GM12891 (cell line): ENCODE measurements at places on chromosomes 4 and X.

DNA sequence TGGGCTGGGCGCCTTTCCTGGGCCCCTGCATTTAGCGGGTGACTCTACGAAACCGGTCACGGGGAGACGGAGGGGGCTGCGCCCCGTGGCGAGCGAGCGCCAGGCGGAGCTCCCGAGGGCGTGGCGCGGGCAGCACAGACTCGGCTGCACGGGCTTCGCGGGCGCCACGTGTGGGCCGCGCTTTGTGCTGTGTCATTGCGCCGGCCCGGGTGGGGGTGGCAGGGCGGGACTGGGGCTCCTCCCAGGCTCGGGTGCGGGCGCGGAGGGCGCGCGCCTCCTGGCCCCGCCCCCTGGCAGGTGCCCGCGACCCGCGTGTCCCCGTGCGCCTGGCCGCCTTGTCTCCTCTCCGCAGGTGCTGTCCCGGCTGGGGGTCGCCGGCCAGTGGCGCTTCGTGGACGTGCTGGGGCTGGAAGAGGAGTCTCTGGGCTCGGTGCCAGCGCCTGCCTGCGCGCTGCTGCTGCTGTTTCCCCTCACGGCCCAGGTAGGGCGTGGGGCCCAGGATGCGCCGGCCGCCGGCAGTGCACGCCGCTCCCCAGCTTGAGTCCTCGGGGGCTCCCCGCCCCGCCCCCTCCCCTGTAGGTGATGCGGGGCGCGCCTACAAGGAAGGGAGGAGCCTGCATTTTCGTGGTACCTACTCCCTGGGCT, 651 bp downstream of the UCHL1 start:
- peak; percentile 44 for DNase-seq

GRCh38 chr4:100359441-100359840, 158.4 kb downstream of the EMCN start:
- no peak for DNase-seq

DNA sequence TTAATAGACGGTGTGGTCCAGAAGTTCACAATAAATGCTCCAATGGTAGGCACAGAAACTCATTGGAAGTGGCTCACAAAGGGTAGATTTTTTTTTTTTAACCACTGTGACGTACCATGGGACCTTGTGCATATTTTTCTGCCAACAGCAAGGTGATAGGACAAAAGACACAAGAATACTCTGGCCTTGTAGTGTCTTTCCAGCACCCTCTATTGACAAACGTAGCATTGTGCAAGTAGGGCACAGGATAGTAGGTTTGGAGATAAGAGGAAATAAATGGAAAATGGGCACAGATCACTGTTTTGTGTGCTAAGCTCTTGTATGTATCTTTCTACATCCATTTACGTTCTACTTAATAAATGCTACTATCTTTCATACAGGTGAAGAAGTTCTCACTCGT, 2054.9 kb downstream of the PCDH7 start:
- DNase-seq: no peak

DNA sequence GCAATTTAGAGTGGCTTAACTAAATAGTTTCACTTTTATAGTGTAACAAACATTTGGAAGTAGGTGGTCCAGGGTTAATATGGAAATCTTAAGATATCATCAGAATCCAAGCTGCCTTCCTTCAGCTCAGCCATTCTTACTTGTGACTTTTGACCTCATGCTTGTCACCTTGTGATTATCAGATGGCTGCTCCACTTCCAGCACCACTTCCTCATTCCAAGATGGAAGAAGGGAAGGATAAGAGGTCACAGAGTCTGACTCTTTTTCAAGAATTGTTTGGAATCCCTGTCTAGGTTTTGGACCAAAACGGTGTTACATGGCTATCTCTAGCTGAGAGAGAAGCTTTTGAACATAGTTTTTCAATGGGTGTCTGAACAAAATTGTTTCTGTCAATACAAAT, 39.9 kb downstream of the MTTP start:
- no peak for DNase-seq

DNA sequence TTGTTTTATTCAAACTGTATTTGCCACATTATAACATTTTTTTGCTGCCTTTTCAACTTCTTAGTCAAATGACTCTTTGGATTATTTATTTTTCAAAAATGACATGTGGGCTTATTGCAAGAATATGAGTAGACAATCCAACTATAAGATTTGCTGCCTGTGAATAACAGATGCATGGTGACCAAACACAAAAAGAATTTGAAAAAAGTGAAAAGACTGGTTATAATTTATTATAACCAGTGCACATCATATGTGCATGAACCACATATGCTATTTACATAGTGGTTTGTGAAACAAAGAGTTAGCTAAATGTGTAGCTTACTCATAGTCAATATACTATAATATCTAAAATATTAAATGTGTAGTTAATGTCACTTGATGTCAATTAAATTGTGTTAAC, 2086.8 kb downstream of the ARAP2 start:
- DNase-seq: no peak

- no peak for DNase-seq
These were observed 24.1 kb downstream of the OCIAD1 start for GRCh38 chr4:48854982-48855381.

DNA sequence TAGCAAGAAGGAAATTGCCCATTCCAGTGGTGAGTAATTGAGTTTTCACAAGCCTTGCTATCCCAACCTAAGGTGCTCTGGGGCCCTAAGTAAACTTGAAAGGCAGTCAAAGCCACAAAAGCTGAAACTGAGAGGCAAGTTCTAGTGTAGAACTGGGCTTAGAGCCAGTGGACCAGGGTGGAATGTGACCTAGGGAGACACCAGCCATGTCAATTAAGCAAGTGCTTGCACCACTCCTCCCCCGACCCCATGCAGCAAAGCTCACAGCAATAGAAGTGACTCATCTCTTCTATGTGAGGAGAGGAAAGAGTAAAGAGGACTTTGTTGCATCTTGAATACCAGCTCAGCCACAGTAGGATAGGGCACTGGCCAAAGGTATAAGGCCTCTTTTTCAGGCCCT, 486.1 kb upstream of the POU3F4 start:
- no peak for DNase-seq

GRCh38 chr4:186078981-186079638, 10.2 kb downstream of the TLR3 start:
- DNase-seq: no peak

- no peak for DNase-seq
These were observed 97.0 kb upstream of the LNX1 start for GRCh38 chr4:53688186-53688790.

DNA sequence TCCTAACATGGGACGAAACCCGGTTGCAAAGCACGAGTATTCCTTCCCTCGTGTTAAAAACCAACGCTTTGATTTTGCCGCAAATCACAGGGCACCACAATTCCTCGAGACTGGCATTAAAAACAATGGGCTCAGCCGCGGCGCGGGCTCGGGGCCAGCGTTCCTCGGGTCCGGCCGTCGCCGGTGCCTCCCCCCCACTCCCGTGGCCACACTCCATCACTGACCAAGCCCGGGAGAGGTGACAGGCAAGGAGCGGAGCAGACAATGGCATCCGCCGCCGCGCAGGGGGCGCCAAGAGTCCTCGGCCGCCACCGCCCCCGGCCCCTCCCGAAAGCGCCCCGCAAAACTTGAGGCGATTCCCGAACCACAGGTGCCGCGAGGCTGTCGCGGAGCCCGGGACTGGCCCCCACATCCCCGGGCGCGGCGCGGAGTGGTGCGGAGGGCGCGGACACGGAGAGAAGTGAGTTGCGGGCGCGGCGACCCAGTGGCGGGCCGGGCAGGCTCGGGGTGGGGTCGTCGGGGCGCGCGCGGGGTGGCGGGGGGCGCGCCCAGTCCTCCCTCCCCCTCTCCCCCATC, 445 bp downstream of the AP1S2 start:
- DNase-seq: no peak

- DNase-seq: no peak
These were observed 70.4 kb upstream of the ANXA3 start for GRCh38 chr4:78481180-78481579.

DNA sequence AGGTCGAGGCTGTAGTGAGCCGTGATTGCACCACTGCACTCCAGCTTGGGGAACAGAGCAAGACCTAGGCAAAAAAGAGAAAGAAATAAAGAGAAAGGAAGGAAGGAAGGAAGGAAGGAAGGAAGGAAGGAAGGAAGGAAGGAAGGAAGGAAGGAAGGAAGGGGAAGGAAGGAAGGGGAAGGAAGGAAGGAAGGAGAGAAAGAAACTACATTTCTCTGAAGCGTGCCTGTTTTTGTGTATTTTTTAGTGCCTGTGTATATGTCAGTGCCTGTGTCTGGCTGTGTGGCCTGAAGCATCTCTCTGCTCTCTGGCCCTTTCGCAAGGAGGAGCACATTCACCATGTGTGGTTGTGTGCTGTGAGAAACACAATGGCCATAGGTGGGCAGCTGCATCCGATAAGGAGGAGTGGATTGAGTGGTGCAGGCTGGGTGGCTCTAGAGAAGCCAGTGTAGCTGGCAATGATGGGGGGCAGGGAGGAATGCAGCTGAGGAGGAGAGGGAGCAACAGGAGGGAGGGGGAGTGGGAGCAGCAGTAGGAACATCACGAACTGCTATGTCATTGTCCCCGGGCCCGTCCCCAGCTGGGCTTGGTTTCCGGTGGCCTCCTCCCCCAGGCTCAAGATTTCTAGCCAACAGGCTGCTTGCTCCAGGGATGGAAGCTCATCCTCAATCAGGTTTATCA, 11.4 kb downstream of the SYN1 start:
- DNase-seq: no peak

DNA sequence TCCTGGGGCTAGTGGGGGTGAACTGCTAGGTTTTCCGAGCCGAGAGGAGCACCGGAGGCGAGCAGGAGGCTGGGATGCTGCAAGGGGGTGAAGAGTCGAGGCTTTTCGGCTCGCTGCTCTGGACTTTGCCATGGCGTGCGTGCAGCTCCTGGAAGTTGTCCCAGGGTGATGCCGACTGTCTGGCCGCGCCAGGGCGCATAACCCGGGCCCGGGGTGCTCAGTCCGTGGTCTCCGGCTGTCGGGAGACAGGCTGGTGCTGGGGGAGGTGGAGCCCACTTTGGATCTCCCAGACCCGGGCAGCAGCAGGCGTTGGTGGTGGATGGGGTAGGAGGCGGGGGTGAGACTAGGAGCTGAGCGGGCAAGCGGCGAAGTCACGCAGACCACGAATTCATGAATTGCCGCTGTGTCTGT, 793 bp downstream of the GRIA3 start:
- DNase-seq: no peak

DNA sequence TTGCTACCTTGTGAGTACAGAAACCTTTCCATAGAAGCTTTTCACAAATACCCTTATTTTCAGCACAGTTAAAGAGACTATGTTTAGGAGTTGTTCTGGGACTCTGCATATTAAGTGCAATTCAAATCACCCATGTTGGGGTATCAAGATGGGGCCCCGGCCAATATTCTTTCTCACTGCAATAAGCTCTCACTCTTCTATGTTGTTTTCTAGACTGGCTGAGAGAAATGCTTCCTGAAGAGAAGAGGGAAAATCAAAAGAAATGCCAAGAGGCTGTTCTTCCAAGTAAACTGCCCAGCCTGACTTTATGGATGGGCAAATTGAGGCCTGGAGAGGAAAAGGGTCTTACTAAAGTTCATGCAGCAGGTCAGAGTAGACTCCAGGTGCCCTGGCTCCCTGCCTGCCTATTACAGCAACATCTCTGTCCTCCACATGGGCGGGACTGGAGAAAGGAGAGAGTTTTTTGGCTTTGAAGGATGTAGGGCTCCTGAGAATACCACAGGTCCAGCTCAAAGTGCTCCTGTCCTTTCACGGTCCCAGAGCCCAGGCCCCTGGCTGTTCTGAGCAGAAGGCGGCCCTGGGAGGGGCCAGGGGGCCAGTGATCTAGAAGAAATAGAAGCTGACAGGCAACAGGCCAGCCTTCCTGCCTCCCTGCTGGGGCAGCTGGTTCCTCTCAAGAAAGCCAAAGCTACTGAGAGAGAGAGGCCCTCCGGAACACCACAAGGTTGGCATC, 745 bp upstream of the IQSEC2 start:
- no peak for DNase-seq

GRCh38 chr4:152808670-152809069, 28.9 kb downstream of the ARFIP1 start:
- no peak for DNase-seq

- DNase-seq: no peak
These were observed 30.2 kb downstream of the KIAA0232 start for GRCh38 chr4:6812766-6813165.

- DNase-seq: no peak
These were observed 331.5 kb upstream of the PABPC4L start for GRCh38 chr4:134533068-134533467.

- no peak for DNase-seq
These were observed 49.4 kb downstream of the NSG1 start for GRCh38 chr4:4436244-4436823.

DNA sequence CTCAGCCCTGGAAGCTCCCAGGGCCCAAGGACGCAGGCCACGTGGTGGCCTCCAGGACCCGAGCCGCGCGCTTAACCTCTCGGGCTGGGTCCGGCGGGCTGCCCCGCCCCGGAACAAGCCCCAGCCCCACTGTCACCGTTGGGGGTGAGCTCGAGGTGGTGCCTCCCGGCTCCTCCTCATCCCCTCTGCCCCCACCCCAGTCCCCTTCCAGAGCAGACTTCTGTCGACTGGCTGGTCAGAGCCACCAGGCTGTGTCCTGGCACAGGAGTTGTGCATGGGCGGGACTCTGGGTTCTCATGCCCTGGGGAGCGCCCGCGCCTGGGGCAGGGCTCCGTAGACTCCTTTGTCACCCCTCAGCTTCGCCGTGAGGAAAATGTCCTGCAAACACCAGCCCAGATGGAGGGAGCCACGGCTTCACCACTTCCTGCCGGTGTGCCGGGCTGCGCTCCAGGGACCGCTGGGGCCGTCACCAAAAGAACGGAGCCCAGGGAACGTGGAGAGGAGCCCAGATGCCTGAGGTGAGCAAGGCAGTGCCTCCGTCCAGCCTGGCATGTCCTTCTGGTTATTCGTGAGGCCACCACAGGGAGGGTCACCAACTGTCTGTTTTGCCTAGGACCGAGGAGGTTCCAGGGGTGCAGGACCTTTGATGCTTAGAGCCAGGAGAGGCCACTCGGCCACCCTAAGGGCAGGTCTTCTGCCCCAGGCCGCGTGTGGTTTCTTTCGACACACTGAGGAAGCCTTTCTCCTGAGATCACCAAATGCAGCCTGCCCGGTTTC, 7.1 kb upstream of the RGS12 start:
- DNase-seq: peak; percentile 77

- DNase-seq: no peak
These were observed 11.0 kb downstream of the TRMT10A start for GRCh38 chr4:99552872-99553271.

DNA sequence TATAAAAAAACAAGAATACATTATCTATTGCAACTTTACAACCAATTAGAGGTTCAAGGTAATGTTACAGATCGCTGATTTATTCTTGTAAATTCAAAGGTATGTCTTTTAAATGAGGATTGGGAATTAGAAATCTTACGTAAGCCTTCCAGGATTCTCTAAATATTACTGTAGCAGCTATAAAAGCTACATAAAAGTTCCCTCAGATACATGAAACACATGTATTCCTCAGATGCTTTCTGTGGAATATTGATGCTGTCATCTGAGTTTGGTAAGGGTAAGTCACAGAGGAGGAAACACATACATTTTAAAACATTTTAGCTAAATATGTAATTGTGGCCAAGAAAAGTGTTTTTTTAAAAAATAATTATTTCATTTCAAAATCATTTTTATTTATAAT, 3.4 kb downstream of the AFP start:
- no peak for DNase-seq
